Stimulated activated CD8-positive, alpha-beta memory T cell treated with anti-CD3 and anti-CD28 coated beads, Interleukin-7, amount 100 ng/mL, for 24 hours (primary cell): ENCODE measurements at places on chromosomes 11 and 22.

DNA sequence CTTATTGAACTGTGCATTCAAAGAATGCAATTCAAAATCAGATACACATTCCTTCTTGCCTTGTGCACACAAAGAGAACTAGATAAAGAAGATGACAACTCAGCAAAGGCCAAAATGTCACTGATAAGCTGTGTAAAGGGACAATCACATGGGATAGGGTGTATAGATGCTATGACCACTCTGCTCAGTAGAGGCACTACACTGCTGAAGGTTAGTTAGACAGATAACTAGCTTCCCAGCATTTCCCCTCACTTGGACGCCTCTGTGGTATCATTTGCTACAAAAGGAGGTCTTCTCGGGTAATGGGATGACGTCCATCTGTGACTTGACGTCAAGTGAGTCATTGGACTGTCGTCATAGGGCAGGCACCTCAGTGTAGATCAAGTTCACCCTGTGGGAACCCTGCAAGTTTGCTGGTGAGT, 424.9 kb upstream of the CCDC90B start:
- DNase-seq = no peak

DNA sequence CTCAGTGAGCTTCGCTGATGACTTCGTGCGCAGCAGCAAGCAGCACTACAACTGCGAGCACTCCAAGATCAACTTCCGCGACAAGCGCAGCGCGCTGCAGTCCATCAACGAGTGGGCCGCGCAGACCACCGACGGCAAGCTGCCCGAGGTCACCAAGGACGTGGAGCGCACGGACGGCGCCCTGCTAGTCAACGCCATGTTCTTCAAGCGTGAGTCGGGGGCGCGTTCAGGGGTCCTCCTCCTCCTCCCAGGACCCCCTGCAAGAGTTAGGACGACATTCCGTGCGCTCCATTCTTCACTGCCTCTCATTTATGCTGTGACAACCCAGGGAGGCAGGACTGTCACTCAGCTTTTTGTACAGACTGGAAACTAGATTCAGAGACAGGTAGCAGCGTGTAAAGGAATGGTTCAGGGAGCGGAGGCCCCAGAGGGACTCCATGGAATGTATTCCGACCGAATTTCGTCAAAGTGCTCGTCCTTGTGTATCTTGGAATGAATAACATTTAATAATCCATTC, 4.8 kb downstream of the SERPINH1 start:
- no peak for DNase-seq

- DNase-seq = no peak
Observed at GRCh38 chr11:131561972-131562371, 191.6 kb downstream of the NTM start.

DNA sequence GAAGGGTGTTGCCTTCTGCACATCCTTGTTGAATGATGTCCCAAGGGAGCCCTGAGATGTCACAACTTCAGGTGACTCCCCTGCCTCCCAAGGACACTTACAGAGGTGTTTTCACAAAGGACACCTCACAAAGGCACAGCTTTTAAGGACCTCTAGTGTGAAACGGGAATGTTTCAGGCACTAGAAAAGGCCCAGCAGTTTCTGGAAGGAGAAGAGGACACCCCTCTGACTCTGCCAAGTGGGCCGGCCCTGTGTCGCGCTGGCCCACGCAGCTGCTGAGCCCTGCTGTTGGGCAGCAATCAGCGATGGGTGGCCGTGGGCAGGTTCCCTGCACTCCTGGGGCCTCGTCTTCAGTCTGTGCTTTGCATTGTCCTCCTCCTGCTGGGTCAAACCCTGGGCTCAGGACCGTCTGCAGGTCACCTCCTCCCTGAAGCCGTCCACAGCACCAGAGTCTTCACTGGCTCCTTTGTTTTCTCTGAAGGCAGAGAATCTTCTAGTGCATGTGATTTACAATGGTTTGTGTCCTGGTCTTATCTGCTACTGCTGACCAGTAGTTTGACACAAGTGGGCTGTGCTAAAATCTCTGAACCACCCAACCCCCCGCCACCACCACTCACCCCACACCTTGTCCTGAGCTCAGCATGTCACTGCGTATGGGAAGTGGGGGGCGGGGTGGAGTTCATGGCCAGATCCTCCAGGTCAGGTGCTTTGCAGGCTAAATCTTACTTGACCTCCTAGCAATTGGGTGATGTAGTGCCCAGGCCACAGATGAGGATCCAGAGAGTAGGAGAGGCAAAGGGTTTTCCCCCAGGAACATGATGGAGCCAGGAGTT, 3.2 kb downstream of the LINC01488 start:
- no peak for DNase-seq

DNA sequence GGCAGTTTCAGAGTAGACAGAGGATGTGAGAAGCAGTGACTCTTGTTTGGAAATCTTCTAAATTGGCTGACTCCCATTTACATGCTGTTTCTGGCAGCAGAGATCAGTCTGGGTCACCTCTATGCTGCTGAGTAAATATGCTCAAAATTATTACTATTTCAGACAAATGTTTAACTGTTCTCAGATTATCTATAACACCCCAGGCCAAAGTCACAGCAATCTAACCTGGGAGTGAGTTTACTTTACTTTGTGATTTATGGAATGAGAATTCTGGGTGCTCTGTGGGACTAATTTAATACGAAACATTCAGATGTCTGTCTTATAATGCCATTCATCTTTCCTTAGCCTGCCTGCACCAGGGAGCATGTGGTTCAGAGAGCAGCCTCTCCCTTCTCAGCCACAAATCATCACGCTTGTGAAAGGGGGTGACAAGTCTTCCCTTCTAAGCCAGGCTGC, 282.5 kb upstream of the MPPED2 start:
- DNase-seq = no peak

DNA sequence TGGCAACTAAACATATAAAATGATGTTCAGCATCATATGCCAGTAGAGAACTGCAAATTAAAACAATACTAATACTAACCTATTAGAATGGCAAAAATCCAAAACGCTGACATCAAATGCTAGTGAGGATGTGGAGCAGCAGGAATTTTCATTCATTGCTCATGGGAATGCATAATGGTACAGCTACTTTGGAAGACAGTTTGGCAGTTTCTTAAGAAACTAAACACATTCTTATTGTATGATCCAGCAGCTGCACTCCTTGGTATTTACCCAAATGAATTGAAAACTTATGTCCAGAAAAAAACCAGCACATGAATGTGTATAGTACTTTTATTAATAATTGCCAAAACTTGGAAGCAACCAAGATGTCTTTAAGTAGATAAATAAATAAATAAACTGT, 258.0 kb downstream of the TENM4 start:
- no peak for DNase-seq

DNA sequence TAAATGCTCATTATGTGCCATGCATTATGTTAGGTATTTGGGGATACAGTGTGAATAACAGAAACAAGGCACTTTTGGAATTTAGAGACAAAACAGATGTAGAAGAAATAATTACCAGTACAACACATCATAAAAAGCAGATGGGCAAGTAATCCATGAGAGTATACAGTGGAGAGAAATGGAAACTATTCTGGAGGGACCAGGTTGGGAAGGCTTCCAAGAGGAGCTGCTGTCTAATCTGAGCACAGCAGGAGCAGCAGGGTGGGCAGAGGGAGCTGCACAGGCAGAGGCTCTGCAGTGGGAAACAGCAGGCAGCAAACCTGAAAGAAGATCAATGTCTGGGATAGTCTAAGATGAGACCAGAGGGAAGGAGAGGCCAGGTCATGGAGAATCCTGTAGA, 268.7 kb upstream of the CCDC90B start:
- DNase-seq = no peak

DNA sequence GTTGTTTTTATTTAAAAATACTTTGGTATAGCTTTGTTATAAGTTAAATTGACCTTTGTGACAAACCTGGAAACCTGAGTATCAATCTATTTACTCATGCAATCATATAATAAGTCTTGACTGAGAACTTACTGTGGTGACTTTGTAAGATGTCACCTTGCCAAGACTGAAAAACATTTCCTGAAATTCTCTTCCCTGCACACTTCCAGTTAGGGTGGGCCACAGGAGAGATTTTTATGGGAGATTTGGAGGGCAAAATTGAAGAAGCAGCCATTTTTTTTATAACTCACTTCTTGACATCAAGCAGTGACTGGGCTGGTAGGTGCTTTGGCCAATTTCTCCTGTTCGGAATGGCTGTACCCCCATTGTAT, 31.4 kb upstream of the GLYAT start:
- no peak for DNase-seq

- no peak for DNase-seq
Observed at GRCh38 chr11:132604431-132604830, 927.9 kb downstream of the OPCML start.

- DNase-seq = no peak
Observed at GRCh38 chr11:10935015-10935559, 77.2 kb upstream of the ZBED5 start.

DNA sequence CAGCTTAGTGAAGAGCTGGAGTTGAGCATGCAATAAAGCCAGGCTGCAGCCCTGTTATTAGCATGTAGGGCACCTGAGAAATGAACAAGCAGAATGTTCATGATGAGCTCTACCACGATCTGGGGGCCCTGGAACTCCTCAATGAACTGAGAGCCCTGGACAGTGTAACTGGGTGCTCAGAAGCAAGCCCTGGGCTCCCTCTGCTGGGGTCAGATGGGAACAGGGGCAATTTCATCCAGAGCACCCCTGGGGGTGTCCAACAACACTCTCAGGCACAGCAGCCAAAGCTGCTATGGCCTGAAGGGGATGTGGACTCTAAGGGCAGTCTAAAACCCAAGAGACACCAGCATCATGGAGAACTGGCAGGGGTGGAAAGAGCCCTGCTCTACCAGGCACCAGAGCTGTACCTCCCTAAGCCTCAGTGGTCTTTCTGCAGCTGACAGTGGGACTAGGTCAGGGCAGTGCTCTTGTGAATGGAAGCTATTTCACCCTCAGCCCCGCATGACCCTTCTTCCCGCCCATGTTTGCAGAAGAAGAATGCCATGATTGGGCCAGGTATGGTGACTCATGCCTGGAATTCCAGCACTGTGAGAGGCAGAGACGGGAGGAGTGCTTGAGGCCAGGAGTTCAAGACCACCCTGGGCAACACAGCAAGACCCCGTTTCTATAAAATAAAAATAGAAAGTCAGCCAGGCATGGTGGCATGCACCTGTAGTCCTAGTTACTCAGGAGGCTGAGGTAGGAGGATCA, 28.9 kb downstream of the THOC5 start:
- no peak for DNase-seq

DNA sequence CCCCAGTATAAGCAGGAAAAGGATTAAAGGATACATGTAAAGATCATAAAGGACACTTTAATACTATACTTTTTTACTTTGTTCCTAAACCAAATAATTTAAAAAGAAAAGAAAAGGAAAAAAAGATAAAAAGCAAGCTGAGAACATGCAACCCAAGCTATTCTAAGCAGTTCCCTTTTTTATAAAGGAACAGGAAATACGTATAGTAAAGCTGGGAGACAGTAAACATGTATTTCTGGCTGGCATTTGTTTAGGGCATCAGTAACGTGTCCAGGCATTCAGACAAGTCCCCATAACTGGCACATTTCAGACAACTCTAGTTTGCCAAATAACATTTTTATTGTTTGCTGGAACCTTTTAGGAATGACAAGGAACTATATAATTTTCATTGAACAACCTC, 24.9 kb downstream of the BCO2 start:
- DNase-seq = no peak

DNA sequence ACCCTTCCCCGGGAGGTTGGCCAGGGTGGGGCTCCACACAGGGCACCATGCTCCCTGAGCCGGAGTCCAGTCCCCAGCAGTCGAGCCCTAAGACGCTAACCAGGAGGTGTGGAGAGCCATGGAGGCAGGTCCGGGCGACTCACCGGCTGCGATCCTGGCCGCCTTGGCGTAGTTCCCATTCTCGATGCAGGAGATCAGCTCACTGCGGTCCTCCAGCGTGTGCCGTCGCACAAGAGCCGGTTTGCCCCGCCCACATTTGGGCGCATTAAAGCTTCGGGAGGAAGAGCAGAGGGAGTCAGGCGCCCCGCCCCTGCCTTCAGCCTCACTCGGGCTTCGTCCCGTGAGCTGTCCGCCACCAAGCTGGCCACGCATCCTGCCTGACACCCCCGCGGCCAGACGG, 50.8 kb downstream of the BRD1 start:
- no peak for DNase-seq

DNA sequence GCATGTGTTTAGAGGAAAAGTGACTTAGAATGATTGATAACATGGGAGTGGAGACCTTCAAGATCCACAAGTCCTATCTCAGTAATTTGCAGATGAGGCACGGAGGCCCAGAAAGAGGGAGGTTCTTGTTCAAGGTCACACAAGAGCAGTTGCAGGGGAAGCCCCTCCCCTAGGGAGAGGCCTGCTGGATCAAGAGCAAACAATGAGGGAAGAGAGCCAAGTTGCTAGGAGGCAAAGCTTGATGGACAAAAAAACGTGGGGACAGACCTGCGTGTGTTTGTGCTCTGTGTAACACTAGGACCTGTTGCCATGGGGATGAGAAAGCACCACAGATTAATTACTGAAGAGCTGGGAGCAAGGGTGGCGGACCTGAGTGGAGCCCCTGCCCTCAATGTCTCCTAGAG, 6.4 kb upstream of the MFRP start:
- DNase-seq = no peak

DNA sequence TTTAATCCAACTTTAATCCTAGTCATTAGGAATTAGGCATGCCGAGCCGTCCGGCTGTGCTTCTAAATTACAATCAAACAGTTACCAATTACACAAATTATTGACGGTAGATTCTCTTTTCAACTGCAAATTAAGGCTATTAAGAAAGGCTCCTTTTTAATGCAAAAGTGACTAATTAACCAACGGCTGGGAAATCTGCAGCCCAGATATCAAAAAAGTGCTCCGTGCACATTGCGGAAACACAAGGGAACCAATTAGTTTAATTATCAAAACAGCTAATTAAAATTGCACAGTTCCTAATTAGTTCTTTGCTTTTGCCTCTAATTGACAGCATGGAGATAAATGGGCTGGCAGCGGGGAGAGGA, 19.4 kb upstream of the LMO1 start:
- no peak for DNase-seq

DNA sequence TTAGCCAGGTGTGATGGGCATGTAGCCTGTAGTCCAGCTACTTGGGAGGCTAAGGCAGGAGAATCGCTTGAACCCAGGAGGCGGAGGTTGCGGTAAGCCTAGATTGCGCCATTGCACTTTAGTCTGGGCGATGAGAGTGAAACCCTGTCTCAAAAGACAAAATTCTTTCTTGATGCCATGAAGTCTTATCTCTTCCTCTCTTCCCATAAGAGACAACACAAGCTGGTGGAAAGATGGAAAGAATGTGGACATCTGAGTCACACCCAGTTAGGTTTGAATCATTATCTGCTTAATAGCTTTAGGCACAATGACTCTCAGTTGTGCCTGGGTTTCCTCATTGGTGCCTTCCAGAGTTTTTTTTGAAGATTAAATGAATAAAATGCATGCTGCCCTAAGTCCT, 35.3 kb downstream of the KREMEN1 start:
- no peak for DNase-seq

GRCh38 chr11:88103337-88104206, 71.7 kb downstream of the RAB38 start:
- no peak for DNase-seq
